CD4-positive, alpha-beta T cell treated with Interleukin-2 at 100 ng/mL for 4 hours (primary cell): ENCODE measurements at places on chromosomes 7 and 10.
A peak's percentile ranks its signal among the peaks of the same experiment; 100 is the strongest.

DNA sequence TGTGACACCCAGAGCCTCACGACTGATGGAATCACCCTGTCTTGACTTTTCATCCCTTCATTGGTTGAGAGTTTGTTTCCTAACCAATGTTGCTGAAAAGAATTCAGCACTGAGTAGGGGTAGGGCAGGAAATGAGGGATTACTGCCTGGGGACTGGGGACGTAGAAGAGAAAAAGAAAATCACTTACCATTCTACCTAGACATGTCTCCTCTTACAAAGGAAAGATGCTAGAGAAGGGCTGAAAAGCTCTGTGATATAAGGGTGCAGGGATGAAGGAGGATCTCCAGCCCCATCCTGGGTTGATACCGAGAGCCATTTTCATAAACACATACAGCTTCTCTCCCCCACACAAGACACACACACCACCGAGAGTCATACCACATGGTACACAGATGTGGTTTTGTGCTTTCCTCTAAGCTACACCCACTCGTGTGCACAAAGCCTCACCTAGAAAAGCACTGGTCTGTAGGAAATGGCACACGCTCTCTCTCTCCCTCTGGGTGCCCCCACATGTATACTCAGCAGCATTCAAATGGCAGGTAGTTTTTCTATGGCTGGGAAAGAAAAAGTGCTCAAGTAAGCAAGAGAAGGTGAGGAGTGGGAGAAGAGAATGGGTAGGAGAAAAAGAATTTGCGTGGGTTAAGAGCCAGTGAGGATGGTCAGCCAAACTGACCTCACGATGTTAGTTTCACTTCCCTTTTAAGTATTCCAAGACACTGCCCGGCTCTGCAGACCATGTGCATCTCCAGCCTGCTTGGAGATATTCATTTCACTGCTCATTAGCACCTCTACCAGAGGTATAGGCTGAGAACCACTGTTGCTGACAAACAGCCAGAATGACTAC, 85.8 kb downstream of the CALD1 start:
- peak; percentile 10 for DNase-seq

DNA sequence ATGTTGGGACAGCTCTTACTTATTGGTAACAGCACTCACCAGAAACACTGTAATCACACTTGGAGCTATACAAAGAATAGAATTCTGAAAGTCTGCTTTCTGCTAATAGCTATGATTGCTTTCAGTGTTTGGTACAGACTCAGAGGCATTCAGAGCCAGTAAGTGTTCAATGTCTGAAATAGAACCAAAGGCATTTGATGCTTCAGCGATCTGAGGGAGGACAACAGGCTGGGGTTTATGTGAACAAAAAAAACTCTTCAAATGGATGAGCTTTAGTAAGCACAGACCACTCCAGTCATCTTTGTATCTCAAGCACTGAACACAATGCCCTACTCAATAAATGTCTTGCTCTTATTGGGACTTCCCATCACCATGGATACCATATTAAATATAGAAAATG, 322.8 kb upstream of the GRM3 start:
- DNase-seq = no peak

DNA sequence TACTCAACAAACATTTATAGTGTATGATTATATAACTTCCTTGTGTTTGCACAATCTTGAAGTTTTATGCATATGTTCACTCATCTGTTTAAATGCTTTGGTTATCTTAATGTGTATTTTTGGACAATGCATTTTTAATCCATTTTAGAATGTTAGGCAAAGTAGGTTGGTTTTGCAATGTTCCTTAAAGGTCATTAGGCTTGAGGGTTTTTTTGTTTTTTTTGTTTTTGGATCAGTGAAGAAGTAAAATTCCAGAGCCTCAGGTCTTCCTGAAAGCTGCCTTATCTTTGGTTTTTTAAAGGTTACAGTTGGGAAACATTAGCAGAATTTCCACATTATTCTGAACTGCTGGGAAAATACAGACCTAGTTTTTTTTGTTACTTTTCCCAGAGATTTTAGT, 12.8 kb downstream of the MDFIC start:
- DNase-seq = no peak

DNA sequence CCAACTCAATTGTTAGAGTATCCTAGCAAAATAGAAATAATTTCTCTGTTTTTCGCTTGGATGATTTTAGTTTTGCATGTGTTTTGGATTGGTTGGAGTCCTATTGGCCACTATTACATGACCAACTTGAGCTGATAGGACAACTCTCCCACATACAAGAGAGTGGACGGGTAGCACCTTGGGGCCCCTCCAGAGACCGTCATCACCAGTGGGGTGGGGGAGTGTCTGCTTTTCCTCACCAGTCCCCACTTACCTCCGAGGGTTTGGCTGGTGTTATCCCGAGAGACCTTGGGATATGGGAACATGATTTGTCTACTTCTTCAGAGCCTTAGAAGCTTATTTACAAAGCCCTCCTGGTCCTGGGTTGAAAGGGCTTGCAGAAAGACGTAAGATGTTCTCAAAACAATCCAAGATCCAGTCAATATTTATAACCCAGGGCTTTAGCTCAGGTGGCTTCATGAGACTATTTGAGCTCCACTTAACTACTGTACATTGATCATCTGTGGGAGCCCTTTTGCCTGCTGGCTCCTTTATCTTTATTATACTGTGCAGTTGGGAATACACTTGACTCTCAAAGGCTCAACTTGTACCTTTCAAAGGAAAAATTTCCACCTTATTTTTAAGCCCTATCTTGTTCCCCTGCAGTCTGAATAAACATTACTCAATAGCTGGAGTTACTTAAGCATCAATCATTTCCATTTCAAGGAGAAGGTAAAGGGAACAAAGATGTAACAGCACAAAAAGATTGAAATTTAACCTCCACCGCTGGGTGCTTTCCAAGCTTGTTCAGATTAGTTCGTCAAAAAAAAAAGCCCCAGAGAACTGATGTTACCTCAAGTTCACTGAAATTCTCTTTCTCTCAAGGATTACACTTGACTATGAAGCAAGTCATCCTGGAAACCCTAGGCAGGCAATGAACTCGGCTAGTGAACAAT, 119.7 kb downstream of the WDR11 start:
- DNase-seq = no peak

- no peak for DNase-seq
Observed at GRCh38 chr10:52526251-52526823, 212.3 kb downstream of the DKK1 start.

DNA sequence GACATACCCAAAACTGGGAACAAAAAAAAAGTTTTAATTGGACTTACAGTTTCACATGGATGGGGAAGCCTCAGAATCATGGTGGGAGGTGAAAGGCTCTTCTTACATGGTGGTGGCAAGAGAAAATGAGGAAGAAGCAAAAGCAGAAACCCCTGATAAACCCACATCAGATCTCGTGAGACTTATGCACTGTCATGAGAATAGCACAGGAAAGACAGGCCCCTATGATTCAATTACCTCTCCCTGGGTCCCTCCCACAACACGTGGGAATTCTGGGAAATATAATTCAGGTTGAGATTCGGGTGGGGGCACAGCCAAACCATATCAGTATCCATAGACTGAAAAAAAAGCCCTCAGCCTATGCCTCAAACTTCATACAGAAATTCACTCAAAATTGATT, 647.2 kb downstream of the GRID1 start:
- no peak for DNase-seq

- no peak for DNase-seq
Observed at GRCh38 chr10:132232981-132233380, 46.2 kb downstream of the DPYSL4 start.

GRCh38 chr7:83984076-83984475, 210.5 kb downstream of the SEMA3A start:
- no peak for DNase-seq

- DNase-seq = no peak
Observed at GRCh38 chr7:43076189-43076605, 36.2 kb upstream of the HECW1 start.

DNA sequence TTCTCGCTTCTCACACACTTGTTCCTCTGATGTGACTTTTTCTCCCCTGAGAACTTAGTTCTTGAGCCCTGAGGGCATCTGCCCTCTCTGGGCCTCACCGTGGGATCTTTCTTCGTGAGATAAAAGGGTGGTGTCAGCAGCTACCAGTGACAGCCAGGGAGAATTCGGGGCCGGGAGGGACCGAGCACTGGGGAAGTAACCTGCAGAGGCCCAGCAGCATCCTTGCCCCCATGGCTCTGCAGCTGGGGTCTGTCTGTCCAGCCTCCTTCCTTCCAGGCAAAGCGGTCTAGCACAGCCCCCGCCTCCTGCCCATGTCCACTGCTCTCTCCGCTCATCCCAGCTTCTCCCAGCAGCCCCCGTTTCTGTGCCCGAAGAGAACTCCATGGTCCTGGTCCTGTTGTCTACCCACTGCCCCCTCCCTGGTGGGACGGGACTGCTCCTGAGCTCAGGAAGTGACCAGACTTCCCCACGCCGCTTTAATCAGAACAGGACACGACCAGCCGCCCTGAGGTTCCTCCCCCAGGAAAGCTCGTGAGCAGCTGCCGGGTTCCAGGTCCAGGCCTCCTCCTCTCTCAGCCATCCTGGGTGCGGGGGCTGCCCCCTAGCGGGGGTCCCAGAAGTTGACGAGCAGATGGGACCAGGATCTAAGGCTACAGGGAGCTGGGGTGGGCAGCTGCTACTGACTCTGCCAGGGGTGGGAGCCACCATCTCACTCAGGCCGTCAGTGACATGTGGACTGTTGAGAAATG, 187.5 kb downstream of the WDR37 start:
- no peak for DNase-seq

DNA sequence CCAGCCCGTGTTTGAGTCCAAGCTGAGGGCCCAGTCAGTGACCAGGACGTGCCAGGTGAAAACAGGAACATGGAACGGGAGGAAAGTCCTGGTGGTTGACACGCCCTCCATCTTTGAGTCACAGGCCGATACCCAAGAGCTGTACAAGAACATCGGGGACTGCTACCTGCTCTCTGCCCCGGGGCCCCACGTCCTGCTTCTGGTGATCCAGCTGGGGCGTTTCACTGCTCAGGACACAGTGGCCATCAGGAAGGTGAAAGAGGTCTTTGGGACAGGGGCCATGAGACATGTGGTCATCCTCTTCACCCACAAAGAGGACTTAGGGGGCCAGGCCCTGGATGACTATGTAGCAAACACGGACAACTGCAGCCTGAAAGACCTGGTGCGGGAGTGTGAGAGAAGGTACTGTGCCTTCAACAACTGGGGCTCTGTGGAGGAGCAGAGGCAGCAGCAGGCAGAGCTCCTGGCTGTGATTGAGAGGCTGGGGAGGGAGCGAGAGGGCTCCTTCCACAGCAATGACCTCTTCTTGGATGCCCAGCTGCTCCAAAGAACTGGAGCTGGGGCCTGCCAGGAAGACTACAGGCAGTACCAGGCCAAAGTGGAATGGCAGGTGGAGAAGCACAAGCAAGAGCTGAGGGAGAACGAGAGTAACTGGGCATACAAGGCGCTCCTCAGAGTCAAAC, 5.2 kb downstream of the GIMAP5 start:
- DNase-seq = no peak

- DNase-seq = no peak
Observed at GRCh38 chr7:36967387-36967786, 243.1 kb upstream of the AOAH start.

- DNase-seq = no peak
Observed at GRCh38 chr10:33270971-33271370, 63.5 kb downstream of the NRP1 start.

- DNase-seq = no peak
Observed at GRCh38 chr7:97011536-97012364, 6.4 kb downstream of the DLX6 start.

GRCh38 chr7:105205592-105206237, 183.0 kb downstream of the SRPK2 start:
- DNase-seq = peak; percentile 15
